Lower leg skin (tissue), 4 donors: ENCODE measurements at places on chromosomes 4 and X. TPM values are rescaled to one million over a fixed set of nuclear protein-coding genes. Genes with fewer than 3 reads are reported as not detected.

GRCh38 chr4:105624530-105624929 lies 72.1 kb downstream of the ARHGEF38 start:
- no peak for DNase-seq

S100P gene
- total RNA-seq = 43.7 TPM

DNA sequence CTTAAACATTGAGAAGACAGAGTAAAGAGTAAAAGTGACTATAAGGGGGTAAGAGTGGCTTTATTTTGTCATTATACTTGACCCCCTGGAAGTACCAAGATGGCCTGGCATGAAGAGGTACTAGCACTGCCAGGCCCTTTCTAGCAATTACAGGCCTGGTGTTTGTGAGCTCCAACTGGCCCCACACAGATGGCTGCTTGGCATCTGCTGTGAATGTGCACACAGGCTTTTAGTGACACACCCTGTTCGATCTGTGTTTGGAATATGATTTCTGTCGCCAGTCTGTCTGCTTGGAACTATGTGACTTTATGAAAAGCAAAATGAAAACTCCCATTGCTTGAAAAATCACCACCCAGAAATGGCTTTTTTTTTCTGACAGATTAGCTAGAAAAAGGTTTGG lies 123.3 kb downstream of the CLCN4 start:
- no peak for DNase-seq

TLR10 gene
- total RNA-seq = 0.06 TPM

DNA sequence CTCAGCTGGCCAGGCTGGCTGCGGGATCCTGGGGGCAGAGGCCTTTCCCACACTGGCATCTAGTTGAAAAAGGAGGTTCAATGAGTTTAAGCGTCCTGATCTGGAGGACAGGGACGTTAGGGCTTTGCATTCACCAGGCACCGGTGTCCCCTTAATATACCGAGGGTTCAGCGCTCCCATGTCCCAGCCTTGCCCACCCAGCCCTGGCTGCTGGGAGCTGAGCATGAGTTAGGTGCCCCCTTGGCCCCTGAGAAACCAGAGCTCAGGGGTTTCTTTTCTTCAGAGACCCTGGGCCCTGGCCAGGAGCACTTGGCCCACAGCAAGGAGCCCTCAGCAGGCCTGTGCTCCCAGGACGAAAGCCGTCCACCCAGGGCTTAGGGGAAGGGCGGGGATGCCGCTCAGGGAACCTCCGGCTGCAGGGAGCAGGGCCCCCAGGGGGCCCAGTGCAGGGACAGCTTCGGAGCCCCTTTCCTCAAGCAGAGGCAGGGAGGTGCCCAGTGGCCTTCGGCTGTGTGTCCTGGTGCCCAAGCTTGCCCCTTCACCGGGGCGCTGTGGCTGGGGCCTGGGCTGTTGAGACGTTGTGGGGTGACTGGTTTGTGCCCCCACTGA lies 20.9 kb upstream of the DUSP9 start:
- no peak for DNase-seq

UBL4A gene
- total RNA-seq = 57.0 TPM

PPEF2 gene
- 0.04 TPM for total RNA-seq

GRCh38 chr4:81617545-81617944 lies 145.8 kb upstream of the RASGEF1B start:
- no peak for DNase-seq

GPR78 gene
- total RNA-seq = not detected

GABRA4 gene
- total RNA-seq = not detected
